ENCODE measurements at places on chromosomes 1 and 21.

GRCh38 chr1:8426996-8427395, 109.1 kb downstream of the SLC45A1 start:
- no peak for DNase-seq

DNA sequence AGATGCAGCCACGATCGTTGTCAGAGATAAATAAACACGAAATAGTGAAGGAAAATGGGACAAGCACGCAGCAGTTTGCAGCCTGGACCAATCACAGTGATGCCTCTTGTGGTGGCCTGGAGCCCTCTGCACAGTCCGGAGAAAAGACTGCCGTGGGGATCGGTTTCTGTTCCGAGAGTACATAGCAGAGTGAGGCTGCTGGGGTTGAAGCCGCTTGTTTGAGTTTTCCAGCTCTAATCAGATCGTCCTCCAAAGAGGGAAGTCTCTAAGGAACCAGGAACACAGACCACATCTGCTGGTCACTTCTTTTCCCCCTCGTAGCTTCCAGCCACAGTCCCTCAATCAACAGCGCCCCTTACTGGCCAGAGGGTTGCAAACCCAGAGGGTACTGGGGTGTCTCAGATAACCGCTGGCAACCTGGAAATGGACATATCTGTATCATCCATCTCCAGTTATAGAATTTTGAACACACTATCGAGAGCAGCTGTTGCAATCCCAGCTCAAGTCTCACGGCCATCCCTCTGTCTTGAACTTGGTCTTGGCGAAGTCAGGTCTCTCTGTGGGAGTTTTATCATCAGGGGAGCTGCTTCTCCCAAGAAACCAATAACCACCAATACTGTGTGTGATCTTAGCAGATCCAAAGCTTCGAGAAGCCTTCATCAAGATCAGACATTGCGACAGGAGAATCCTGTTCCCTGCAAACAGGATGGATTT, 57.4 kb downstream of the OLIG1 start:
- DNase-seq: peak; percentile 2

DNA sequence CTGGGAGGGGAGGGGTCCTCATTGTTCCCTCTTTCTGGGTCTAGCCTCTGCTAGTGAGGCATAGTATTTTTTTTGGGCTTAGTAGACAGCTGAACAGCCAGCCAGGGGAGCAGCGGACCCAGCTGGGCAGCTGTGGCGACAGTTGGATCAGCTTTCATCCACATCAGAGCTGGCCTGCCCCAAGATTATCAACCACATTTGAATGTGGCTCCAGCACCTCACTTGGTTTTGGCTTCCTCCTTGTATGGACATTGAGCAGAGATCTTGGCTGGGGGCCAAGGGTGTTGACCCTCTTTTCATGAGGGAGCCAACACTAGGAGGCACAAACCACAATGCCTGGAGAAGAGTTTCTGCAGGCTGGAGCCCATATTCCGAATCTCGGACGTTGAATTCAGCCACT, 25.0 kb downstream of the WNT4 start:
- no peak for DNase-seq

DNA sequence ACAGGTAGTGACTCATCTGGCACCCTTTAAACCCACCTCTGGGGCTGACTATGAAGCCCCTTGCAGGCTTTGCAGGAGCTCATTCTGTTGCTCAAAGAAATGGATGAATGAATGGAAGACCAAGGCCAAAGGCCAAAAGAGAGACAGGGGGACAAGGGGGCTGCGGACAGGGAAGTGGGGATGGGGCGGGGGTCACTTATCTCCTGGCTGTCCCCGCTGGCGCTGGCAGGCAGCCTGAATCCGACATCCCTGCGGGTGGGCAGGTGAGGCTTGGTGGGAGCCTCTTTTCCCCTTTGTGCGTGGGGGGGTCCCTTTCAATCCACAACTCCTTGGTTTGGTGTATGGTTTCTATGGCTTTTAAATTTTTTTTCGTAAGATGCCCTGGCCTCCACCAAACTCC, 239.6 kb upstream of the C1orf174 start:
- DNase-seq: no peak

DNA sequence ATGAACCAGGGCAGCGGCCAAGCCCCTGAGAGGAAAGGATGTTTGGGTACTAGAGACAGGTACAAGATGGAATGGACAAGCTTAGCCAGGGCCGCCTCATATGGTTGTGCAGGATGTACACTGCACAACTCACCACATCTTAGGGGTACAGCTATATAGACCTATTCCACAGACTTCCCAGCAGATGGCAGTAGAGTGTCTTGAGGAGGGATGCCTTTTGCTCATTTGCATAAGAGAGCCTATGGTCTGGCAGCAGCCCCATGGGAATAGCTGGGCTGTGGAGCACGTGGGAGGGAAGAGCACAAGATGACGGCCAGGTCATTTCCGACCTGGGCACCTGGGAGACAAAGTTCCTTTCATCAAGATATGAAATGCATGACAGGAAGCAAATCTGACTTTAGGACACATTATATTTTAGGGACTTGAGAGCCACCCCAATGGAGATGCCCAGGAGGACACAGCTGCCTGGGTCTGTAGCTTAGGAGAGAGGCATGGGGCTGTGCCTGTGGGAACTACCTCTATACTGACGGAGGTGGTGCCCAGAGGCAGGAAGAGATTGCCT, 215.5 kb downstream of the KCNJ6 start:
- no peak for DNase-seq

- no peak for DNase-seq
These were observed 51.4 kb downstream of the MARK1 start for GRCh38 chr1:220579317-220579716.

DNA sequence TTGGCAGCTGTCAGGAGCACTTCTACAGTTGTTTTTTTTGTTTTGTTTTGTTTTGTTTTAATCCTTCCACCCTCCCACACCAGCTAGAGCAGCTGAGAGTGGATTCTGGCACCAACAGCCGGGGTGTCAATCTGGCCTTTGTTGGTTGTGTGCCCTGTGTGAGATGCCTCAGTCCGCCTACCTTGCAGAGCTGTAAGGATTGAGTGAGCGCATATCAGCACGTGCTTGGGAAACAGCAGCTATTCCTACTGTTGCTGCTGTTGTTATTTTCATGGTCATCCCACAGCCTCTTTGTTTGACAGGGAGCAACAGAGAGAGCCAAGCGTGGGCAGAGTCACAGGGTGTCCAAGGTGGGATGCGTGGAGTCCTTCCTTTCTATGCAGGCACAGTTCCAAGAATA, 50.4 kb downstream of the PGBD5 start:
- DNase-seq: no peak

GRCh38 chr1:113040718-113041412, 32.1 kb upstream of the LRIG2 start:
- DNase-seq: no peak

DNA sequence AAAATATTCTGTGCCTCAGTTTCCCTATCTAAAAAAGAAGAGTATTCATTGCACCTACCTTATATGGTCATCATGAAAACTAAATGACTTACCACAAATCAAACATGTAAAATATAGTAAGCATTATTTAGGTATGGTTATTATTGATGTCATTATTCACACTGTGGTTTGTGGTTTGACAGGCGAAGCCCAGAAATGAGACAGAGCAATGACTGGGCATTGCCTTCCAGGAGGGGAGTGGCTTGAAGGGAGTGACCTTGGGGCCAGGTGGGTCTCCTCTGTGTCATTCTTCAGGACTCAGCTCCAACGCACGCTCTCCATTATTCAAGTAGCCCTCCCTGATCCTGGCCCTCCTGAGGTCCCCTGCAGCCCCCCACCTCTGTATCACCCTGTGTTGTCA, 133.7 kb downstream of the DMRTA2 start:
- DNase-seq: no peak

- no peak for DNase-seq
These were observed 29.8 kb downstream of the UCK2 start for GRCh38 chr1:165857046-165857801.
